ENCODE measurements at places on chromosomes 3 and 15.

GRCh38 chr15:80159811-80160569 is 7.2 kb downstream of the FAH start:
- no peak overlapping the region for H3K4me3 ChIP-seq
- H3K4me1 ChIP-seq: peaks cover 11% of the 10 kb centered on the region
- H3K36me3 ChIP-seq: peaks cover 10% of the 10 kb centered on the region
- H3K27ac ChIP-seq: peak overlapping the region; percentile 25

DNA sequence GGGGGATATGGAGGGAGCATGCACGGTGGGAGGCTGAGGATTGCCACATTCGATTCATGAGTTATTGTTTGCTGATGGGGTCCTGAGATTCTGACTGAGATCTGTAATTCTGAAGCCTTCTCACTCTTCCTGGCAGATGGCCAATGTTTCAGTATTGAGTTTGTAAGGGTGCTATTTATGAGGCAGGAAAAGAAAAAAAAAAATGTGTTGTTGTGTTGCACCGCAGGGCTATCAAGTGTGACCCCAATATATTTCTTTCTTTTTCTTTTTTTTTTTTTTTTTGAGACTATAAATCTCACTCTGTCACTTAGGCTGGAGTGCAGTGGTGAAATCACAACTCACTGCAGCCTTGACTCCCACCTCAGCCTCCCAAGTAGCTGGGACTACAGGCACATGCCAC is 3.2 kb upstream of the SENP2 start:
- DNase-seq: no peak
- H3K36me3 ChIP-seq: no peaks in the 10 kb centered on the region
- H3K27me3 ChIP-seq: no peaks in the 10 kb centered on the region
- peaks cover 12% of the 10 kb centered on the region for H3K4me1 ChIP-seq
- no peak overlapping the region for H3K27ac ChIP-seq

DNA sequence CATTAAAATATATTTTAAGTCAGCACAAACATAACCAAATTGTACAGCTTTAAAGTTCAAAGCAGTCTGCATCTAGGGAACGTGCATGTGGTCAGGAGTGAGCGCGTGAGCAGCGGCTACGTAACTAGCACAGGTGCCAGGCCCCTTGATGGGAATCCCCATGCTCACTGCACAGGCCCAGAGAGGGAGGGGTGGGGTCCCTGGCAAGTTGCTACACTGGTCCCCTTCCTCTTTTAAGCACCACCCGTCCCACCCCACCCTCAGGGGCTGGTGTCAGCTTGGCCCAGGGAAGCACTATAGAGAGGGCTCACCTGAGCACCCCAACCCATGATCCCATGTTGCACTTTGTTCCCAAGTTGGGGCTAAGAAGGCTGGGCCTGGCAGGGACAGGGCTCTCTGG is 835 bp upstream of the GMPPB start:
- H3K4me1 ChIP-seq: peaks cover 13% of the 10 kb centered on the region
- no peaks in the 10 kb centered on the region for H3K27me3 ChIP-seq
- peak overlapping the region; percentile 99 for H3K4me3 ChIP-seq
- DNase-seq: no peak
- H3K27ac ChIP-seq: peak overlapping the region; percentile 93

- H3K27ac ChIP-seq: no peak overlapping the region
- H3K27me3 ChIP-seq: no peaks in the 10 kb centered on the region
- H3K4me1 ChIP-seq: peaks cover 3% of the 10 kb centered on the region
These were observed 18.5 kb downstream of the GORASP1 start for GRCh38 chr3:39088889-39089288.

DNA sequence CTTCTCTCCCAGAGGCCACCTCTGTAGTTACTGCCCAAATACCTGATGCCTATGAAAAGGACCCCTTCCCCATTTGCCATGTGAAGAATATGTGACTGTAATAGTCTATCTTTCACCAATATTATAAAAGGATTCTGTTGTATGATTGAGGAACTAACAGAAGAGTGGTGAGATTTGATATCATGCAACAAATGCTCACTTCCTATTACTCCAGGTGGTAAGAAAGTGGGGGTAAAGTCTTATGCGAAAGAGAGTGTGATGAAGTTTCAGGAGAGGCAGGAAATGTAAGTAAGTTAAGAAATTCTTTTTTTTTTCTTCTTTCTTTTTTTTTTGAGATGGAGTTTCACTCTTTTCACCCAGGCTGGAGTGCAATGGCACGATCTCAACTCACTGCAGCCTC is 24.4 kb upstream of the RAP2B start:
- no peaks in the 10 kb centered on the region for H3K27me3 ChIP-seq
- no peaks in the 10 kb centered on the region for H3K36me3 ChIP-seq
- H3K4me3 ChIP-seq: no peak overlapping the region
- peaks cover 43% of the 10 kb centered on the region for H3K4me1 ChIP-seq
- H3K27ac ChIP-seq: peak overlapping the region; percentile 100

- H3K27me3 ChIP-seq: no peaks in the 10 kb centered on the region
- no peaks in the 10 kb centered on the region for H3K36me3 ChIP-seq
- H3K27ac ChIP-seq: no peak overlapping the region
- DNase-seq: no peak
These were observed 33.3 kb upstream of the RPN1 start for GRCh38 chr3:128683957-128684356.

DNA sequence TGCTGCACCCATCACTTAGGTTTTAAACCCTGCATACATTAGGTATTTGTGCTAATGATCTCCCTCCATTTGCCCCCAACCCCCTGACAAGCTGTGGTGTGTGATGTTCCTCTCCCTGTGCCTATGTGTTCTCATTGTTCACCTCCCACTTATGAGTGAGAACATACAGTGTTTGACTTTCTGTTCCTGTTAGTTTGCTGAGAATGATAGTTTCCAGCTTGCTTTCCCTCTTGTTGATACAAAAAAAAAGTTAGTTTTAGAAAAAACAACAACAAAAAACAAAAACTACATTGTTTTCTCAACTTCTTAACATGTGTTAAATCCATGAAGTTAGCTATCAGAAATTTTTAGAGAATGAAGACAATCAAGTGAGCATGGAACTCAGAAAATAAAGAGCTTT is 953.0 kb downstream of the VGLL3 start:
- no peaks in the 10 kb centered on the region for H3K4me1 ChIP-seq
- H3K27ac ChIP-seq: no peak overlapping the region
- H3K27me3 ChIP-seq: no peaks in the 10 kb centered on the region
- DNase-seq: no peak
- H3K4me3 ChIP-seq: no peak overlapping the region
- H3K36me3 ChIP-seq: no peaks in the 10 kb centered on the region

DNA sequence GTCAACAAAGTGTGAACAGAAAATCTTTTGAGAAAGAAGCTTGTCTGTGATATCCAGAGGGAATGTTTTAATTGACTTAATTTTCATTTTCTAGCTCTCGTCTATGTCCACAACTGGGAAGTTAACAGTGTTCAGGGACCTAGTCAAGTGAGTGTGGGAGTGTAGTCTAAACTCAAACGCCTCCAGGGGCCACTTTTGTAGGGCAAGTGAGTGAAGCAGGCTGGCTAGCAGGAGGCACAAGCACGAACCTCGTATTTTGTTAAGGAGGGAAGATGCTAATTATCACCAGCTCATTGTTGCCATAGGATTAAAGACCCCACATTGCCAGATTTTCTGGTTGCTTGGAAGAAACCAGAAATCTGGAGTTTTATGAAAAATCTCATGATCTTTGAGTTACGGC is 135.8 kb downstream of the CPNE4 start:
- DNase-seq: no peak
- no peaks in the 10 kb centered on the region for H3K36me3 ChIP-seq

DNA sequence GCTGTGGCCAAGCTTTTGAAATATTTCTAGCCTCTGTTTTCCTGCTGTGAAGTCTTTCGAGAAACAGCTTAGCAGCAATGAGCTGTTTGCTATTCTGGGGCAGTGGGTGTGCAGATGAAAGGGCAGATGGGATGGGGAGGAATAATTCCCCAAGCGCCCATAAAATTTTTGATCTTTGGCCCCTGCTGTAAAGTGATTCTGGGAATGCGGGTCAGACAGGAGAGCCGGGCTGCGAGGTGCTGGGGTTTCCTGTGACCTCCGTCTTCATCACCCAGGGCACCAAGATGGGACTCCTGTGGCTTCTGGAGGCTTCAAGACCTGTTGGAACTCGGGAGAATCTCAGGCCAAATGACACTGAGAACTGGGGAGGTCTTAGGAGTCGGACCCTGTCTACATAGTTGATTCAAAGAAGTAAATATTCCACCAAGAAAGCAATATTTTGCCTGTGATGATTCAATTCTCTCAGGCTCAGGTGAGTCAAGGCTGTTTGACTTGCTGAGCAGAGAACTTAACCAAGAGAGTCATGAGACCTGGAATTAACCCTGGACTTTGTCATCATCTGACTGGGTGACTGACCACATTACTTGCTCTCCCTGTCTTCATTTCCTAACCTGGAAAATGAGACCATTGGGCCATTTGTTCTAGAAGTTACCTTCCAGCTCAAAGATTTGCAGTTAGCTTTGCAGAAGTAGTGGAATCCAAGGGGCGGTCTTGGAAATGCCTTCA is 86.4 kb downstream of the POLR2M start:
- no peaks in the 10 kb centered on the region for H3K27me3 ChIP-seq
- no peaks in the 10 kb centered on the region for H3K4me1 ChIP-seq
- no peaks in the 10 kb centered on the region for H3K36me3 ChIP-seq
- no peak overlapping the region for H3K27ac ChIP-seq
- no peak overlapping the region for H3K4me3 ChIP-seq

GRCh38 chr3:63094642-63095408 is 183.3 kb upstream of the SYNPR start:
- H3K27me3 ChIP-seq: no peaks in the 10 kb centered on the region
- no peaks in the 10 kb centered on the region for H3K4me1 ChIP-seq
- no peaks in the 10 kb centered on the region for H3K36me3 ChIP-seq
- no peak overlapping the region for H3K4me3 ChIP-seq
- H3K27ac ChIP-seq: no peak overlapping the region
- no peak for DNase-seq

DNA sequence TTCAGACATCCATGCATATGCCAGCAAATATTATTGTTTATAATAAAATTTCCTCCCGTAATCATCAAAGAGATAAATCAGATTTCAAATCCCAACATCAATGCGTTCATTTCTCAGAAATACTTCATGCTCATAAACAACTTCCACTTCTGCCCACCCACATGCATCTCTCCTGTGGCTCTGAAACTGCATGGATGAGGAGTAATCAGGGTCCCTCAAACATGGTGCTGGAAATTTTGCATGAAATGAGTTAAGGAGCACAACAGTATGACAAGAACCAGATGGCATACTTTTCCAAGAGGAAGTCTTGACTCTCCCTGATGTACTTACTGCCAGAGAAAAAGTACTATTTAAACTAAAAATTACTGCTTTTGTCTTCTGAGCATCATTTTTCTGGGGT is 26.9 kb upstream of the MFSD1 start:
- no peaks in the 10 kb centered on the region for H3K27me3 ChIP-seq
- no peaks in the 10 kb centered on the region for H3K36me3 ChIP-seq
- no peak overlapping the region for H3K4me3 ChIP-seq
- no peak overlapping the region for H3K27ac ChIP-seq
- no peak for DNase-seq

- no peaks in the 10 kb centered on the region for H3K27me3 ChIP-seq
- no peak for DNase-seq
- H3K4me1 ChIP-seq: no peaks in the 10 kb centered on the region
- no peak overlapping the region for H3K4me3 ChIP-seq
- no peaks in the 10 kb centered on the region for H3K36me3 ChIP-seq
These were observed 120.8 kb downstream of the CLASP2 start for GRCh38 chr3:33597257-33597689.

DNA sequence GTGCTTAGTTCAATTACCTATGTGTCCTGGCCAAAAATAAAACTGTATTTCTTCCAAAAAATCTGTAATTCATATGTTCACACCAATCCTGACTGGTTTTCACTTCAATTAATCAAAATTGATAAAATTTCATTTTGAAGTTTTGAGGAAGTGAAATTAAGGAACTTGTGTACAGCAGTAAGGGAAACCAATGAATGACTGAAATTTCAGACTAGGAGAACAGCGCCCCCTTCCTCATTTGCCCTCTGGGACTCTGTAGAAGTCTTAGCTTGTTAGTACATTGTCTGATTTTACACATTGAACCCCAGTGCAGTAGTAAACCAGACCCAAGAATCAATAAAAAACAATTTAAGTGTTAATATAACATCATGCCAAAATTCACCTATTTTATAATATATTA is 495.3 kb upstream of the AGTR1 start:
- H3K4me3 ChIP-seq: no peak overlapping the region
- H3K36me3 ChIP-seq: no peaks in the 10 kb centered on the region
- no peak overlapping the region for H3K27ac ChIP-seq
- H3K27me3 ChIP-seq: no peaks in the 10 kb centered on the region
- no peak for DNase-seq
- H3K4me1 ChIP-seq: no peaks in the 10 kb centered on the region

DNA sequence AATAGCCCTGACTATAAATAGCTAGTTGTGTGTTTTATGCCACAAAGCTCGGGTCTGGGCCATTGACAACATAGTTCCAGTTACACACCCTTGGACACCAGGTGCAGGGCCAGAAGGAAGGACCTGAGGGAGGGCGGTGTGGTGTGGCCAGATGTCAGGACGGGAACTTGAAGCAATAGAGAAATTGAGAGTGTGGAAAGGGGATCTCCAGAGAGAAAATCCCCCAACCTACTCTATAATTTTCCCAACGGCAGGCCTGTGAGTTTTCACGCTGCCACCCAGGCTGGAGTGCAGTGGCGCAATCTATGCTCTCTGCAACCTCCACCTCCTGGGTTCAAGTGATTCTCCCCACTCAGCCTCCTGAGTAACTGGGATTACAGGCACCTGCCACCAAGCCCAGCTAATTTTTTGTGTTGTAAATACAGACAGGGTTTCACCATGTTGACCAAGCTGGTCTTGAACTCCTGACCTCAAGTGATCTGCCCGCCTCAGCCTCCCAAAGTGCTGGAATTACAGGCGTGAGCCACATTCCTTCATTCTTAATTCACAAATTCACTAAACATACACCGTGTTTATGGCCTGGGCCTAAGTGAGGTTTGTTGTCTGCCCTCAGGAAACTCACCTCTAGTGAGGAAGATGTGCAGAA is 70.8 kb upstream of the KLF13 start:
- no peaks in the 10 kb centered on the region for H3K36me3 ChIP-seq
- no peaks in the 10 kb centered on the region for H3K27me3 ChIP-seq
- H3K4me1 ChIP-seq: no peaks in the 10 kb centered on the region
- H3K4me3 ChIP-seq: no peak overlapping the region
- H3K27ac ChIP-seq: no peak overlapping the region
- DNase-seq: no peak

GRCh38 chr3:123082370-123083065 is 15.7 kb downstream of the PDIA5 start:
- no peak for DNase-seq
- no peaks in the 10 kb centered on the region for H3K27me3 ChIP-seq
- H3K36me3 ChIP-seq: peaks cover 3% of the 10 kb centered on the region
- H3K4me3 ChIP-seq: no peak overlapping the region
- no peak overlapping the region for H3K27ac ChIP-seq

GRCh38 chr3:25500706-25501210 is 72.7 kb downstream of the RARB start:
- no peak for DNase-seq
- no peak overlapping the region for H3K27ac ChIP-seq
- no peak overlapping the region for H3K4me3 ChIP-seq
- no peaks in the 10 kb centered on the region for H3K27me3 ChIP-seq
- H3K4me1 ChIP-seq: no peaks in the 10 kb centered on the region
